Suprapubic skin (tissue), 4 donors: ENCODE measurements at places on chromosomes 13 and 19.

- DNase-seq = no peak
Measured at GRCh38 chr13:95573221-95573620, 20.7 kb downstream of the CLDN10 start.

- no peak for DNase-seq
Measured at GRCh38 chr13:49627831-49628652, at the start of gene ARL11. Gene ARL11 (plus strand): TSS chr13:49628507. CDS start chr13:49630448, 1,941 bp downstream.

DNA sequence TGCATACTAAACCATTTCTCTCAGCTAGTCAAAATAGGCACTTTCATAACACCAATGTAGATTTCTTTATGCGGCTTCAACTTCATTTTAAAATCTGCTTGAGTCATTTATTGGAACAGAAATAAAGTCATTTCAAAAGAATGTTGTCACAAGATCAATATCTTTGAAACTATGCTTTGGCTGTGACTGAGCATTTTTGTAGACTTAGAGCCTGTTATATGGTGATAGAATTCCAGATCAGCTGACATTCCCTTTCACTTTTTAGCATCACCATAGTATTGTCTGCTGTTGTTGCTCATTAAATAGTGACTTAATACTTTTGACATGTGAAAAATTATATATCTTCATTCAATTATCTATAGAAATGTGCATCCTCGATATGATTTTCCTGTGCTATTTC, 279.2 kb upstream of the PRR20A start:
- no peak for DNase-seq

DNA sequence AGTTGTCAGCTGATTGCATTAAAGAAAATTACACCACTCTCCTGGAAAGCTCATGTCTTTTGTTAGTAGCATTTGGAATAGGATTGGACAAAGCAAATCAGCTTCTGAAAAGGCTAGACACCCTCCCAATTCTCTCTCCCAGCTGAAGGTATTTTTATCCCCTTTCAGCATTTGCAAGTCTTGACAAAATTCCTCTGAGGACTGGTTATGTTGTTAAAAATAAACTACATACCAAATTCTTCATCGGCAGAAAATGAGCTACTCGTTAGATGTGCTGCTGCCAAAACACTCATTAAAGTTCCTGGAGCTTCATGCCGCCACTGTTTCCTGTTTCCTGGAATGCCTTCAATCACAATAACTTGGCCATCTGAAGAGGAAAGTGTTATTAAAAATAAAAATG, 37.1 kb downstream of the UTP14C start:
- no peak for DNase-seq

- peak; percentile 88 for DNase-seq
Measured at GRCh38 chr19:29098863-29099481, 114.0 kb downstream of the UQCRFS1 start.

GRCh38 chr19:16470541-16470910, 1.2 kb downstream of the EPS15L1 start:
- DNase-seq = no peak

DNA sequence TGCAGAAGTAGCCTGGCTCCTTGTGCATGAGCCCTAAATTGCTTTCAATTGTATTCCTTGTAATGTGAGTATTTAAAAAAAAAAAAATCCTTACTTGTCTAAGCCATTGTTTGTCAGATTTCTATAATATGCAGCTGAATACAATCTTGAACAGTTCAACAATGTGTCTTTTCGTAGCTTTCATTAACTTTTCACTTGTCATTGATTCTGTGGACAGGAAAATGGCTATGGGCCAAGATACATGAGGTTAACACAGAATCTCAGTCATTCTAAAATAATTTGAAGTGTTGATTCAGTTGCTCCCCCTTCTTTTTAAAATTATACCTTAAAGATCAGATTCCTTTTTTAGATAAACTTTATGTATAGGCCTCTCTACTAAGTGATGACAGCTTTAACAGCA, 395.8 kb upstream of the KLF12 start:
- no peak for DNase-seq

DNA sequence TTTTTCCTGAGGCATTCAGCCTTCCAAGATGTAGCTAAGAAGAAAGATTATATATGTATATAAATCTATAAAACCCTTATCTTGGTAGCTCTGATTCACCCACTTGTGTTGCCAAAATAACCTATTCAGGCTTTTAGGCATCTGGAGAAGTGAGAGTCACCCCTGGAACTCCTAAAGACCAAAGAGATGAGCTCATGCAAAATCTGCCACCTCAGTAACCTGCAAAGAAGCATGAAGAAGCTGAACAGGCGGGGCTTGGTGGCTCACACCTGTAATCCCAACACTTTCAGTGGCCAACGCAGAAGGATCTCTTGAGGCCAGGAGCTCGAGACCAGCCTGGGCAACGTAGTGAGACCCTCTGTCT, 393.7 kb downstream of the FOXO1 start:
- no peak for DNase-seq

- no peak for DNase-seq
Measured at GRCh38 chr19:13382633-13382938, 123.7 kb downstream of the CACNA1A start.

DNA sequence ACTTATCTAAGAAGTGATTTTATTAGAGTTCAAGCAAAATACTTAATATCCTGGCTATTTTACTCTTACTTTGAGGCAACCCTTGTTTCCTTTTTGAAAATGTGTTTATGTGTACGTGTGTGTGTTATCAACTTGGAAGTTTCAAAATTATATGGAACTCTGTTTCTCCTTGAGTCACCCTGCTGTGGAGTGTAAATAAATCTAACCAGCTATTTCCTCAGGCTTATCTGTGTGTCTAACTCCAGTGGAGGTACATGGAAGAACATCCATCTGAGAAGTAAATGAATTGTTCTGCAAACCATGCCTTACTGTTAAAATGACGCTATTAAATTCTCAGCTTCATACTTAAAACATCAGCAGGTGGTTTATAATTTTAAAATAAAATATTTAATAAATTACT, 583.4 kb upstream of the SLITRK5 start:
- no peak for DNase-seq

DNA sequence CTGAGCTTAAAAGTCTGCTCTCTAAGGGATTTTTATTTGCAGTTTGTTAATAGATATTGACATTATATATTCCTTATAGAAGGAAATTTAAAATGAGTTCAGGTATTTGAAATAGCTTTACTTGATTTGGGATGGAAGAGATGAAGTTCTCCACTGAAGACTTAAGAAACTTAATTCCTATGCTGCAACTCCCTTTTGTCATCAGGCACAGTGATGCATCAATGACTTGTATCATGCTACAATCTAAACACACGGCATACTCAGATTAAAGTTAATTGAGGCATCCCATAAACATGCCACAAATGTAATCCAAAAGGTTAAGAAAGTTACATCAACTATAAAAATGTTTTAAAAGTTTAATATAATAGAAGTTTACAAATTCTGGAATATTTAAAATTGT, 109.0 kb downstream of the STARD13 start:
- DNase-seq = no peak

GRCh38 chr19:7860714-7861618, 13.2 kb downstream of the PRR36 start:
- no peak for DNase-seq

GRCh38 chr13:66312312-66313087, 917.6 kb downstream of the PCDH9 start:
- DNase-seq = no peak

- DNase-seq = no peak
Measured at GRCh38 chr13:23620613-23621315, 50.6 kb downstream of the TNFRSF19 start.

DNA sequence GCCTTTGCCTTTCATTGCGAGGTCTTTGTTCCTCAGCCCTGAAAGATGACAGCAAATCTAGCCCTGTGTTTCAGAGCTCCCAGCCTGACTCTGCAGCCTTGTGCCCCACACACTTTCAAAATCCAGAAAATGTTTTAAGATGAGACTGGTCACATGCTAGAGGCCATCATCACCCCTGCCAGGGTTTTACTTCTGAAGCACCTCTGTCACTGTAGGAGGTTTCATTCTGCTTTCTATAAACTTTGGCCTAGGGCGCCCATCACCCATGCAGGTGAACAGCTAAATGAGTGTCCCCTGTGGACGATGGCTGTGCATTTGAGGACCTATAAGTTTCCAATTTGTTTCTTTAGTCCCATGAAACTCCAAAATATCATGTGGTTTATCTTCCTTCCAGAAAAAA, 574.2 kb downstream of the MYO16 start:
- DNase-seq = no peak

DNA sequence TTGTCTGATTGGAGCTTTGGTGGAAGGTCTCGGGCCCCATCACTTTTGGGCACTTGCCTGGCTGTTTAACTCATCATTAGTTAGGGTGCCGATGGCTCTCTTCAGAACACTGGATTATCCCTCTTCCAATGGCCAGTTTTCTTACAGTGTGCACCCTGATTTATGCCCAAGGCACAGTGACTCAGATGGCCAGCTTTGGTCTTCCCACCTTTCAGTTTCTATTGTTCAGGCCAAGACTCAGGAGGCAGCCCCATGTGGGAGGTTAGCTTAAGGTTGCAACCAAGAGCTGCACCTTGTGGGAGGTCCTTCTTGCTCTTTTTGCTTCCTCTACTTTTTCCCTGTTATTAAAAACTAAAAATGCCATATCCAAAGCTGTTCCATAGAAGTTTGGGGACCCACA, 121.0 kb upstream of the ZNF91 start:
- DNase-seq = no peak

DNA sequence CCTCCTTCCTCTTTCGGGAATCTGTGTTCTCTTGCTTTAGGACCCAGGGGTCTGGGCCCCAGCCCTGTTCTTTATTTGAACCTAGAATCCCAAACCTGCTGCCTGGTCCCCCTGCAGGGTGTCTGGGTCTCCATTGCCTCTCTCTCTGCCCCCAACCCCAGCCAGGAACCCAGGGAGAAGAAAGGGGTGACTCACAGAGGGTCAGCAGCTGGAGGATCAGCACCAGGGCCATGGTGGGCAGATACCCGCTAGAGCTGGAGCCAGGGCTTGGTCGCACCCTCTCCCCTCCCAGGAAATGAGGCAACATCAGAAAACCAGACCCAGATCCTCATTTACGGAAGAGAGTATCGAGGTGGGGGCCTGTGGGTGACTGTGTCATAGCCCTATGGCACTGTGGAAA, at the start of gene OSCAR:
Gene OSCAR, minus strand, starts transcription at position 243 of the 400 bp plus-strand sequence. Its CDS starts 11 bp downstream, at position 232.
- no peak for DNase-seq

DNA sequence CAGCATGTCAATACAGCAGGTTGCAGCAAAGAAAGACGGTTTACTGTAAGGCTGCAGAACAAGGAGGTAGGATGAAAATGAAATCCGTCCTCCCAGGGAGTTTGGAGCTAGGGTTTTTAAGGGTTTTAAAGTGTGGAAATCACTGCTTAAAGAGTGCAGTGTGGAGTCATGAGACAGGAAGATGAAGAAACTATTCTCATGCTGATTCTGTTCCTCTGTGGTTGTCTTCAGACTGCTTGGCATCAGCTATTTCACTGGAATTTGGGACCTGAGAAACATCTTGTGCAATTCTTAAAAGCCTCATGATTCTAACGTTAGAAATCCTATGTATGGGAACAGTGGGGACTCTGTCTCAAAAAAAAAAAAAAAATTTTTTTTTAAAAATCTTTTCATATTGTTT, 11.4 kb downstream of the ZNF331 start:
- no peak for DNase-seq

DNA sequence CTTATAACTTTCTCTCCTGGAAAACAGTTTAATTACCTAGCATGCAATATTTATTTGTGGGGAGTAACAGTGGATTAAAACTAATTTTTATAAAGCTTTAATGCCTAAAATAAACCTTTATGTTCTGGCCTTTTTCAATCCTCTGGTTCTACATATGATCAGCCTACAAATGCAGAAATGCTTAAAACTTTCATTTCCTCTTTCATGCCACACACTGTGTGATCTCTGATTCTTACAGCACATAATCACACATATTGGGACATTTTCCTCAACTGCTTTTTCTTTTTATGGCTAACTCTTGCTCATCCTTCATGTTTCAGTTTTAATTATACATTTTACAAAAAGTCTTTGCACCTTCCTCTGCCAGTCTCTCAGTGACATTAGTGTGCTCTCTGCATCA, 910.8 kb upstream of the SLITRK6 start:
- no peak for DNase-seq

GRCh38 chr13:100520936-100521850, 67.4 kb downstream of the GGACT start:
- DNase-seq = no peak

- no peak for DNase-seq
Measured at GRCh38 chr13:113617961-113618360, 33.4 kb downstream of the TFDP1 start.

GRCh38 chr13:40943073-40943472, 76.0 kb downstream of the ELF1 start:
- no peak for DNase-seq

- DNase-seq = no peak
Measured at GRCh38 chr13:91146601-91147000, 200.9 kb upstream of the MIR17HG start.

GRCh38 chr19:1747285-1748114, 5.8 kb upstream of the ONECUT3 start:
- DNase-seq = no peak

- peak; percentile 89 for DNase-seq
Measured at GRCh38 chr13:40375489-40376171, 290.8 kb downstream of the FOXO1 start.

- no peak for DNase-seq
Measured at GRCh38 chr19:7968796-7969554, 25.5 kb upstream of the TIMM44 start.

- no peak for DNase-seq
Measured at GRCh38 chr19:27833031-27833430, 1379.9 kb downstream of the UQCRFS1 start.

DNA sequence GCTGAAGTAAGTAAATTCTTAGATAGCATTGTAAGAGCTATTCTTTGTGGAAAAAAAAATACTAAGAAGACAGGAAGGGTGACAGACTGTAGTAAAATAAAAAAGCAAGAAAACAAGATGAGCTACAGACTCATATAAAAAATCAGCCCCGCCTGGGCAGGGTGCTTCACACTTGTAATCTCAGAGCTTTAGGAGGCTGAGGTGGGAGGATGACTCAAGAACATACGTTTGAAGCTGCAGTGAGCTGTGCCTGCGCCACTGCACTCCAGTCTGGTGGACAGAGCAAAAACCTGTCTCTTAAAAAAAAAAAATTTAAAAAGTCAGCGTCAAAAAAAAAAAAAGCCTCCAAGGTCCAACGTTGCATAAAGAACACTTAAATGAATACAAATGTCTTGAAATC, 102.1 kb downstream of the VWA8 start:
- DNase-seq = no peak

- DNase-seq = no peak
Measured at GRCh38 chr19:5839065-5840017, at the start of gene FUT6. Gene FUT6 (minus strand): TSS chr19:5839702. CDS start chr19:5832567, 7,135 bp downstream.

DNA sequence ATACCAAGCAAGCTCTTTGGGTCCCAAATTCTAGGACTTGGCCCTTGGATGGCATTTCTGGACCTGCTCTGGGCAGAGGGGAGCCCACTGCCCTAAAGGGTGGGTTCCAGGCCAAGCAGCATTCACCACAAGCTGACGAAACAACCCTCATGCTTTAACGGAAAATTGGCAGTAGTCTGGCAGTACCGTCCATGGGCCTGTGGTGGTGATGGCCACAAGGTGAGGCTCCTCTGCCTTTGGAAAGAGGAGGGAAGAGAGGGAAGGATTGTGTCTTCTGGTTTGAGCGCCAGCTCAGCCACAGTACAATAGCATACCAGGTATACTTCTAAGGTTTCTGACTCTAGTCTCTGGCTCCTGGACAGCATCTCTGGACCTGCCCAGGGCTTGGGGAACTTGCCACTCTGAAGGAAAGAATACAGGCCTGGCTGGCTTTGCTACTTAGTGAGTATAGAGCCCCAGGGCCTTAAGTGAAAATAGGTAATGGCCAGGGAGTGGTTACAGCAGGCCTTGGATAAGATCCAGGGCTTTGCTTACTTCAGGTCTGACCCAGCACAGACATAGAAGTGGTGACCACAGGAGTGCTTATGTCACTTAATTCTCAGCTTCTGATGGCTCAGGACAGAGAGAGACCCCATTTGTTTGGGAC, 595.5 kb downstream of the LMO7 start:
- no peak for DNase-seq

- no peak for DNase-seq
Measured at GRCh38 chr13:74730556-74731331, 596.5 kb upstream of the KLF12 start.
